Liver (tissue), 10 donors: ENCODE measurements at places on chromosomes 2 and 18. TPM values are rescaled to one million over a fixed set of nuclear protein-coding genes. Genes with fewer than 3 reads are reported as not detected.

- H3K4me3 ChIP-seq = no peak overlapping the region
- H3K36me3 ChIP-seq = no peaks in the 10 kb centered on the region
Measured at GRCh38 chr2:26179446-26179913, 6.6 kb downstream of the GAREM2 start.

DNA sequence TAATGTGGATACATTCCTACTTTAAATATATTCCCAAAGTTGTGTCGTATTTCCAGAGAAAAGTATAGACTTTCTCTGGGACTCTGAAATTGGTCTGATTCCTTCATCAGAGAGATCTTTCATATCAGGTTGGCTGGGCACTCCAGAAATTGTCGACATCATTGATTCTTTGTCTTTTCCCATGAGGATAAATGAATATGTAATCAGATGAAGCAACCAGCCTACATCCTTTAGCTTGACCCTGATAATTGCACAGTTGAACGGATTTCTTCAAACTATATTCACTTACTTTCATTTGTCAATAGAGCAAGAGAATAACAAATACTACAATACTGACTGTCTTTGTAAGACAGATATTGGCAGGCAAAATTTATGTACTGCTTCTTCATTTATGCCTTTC, 680.2 kb upstream of the LRRTM4 start:
- no peaks in the 10 kb centered on the region for H3K27me3 ChIP-seq
- no peak for DNase-seq
- H3K4me1 ChIP-seq = no peaks in the 10 kb centered on the region
- no peak overlapping the region for H3K27ac ChIP-seq
- H3K36me3 ChIP-seq = no peaks in the 10 kb centered on the region
- no peak overlapping the region for H3K4me3 ChIP-seq

DNA sequence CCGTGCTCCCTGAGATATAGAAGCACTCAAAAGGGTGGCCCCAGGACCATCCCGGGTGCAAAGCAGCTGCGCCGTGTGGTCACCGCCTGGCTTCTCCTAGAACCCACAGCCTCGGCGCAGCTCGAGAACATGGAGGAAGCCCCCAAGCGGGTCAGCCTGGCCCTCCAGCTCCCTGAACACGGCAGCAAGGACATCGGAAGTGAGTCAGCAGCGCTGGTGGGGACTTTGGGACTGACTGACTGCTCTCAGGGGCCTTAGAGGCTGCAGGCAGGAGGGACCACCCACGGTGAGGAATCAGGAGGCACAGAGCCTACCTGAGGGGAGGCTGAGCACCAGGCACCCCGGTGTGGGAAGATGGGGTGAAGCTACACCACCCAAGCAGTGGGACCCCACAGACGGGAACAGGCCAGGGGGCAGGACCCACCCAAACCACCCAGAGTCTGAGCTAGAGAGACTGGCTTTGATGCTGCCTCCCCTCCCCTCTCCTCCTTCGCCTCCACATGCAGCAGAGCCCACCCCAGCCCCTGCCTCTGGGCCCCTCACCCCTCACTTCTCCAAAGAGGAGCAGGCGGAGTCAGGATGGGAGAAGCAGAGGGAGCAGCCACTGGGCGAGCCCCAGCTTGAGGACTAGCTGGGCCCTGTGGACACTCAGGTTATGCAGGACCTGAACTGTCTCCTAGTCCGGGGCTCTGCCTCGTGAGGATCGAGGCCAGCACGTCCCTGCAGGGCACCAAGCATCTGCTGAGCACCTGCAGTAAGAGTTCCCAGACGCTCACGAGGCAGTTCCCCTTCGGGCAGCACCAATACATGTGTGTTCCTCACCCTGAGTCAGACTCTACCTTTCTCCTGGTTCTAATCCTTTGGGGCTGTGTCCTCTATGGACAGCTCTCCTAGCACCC, 28.7 kb downstream of the MTERF4 start:
- no peak overlapping the region for H3K27ac ChIP-seq
- H3K36me3 ChIP-seq = peaks cover 68% of the 10 kb centered on the region
- H3K4me1 ChIP-seq = no peaks in the 10 kb centered on the region
- H3K4me3 ChIP-seq = no peak overlapping the region

The SH3YL1 gene
- polyA plus RNA-seq = 10.6 TPM

DNA sequence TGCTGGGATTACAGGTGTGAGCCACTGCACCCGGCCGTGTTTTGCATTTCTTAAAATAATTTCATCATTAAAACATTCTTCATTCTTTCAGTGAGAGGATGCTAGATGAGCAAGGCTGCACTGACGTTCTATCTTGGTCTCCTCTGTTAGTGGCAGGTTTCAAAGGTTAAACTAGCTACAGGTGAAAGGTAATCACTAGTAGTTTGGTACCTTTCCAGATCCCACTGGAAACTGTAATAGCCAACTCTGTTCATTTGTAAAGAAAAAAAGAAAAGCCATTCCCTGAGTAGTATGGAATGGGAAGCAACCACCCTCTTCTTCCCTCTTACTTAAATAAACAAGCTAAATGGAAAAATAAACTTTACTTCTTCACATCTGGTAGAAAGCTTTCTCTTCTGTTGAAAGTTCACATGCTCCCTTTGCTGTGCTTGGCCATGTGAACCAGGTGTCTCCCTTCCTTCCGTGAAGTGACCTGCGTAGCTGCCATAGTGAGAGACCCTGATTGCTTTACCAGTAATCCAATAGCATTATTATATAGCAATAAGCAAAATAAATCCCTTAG, 94.0 kb downstream of the GREB1L start:
- H3K27me3 ChIP-seq = no peaks in the 10 kb centered on the region
- H3K4me3 ChIP-seq = no peak overlapping the region
- no peak overlapping the region for H3K27ac ChIP-seq
- H3K4me1 ChIP-seq = peaks cover 2% of the 10 kb centered on the region

DNA sequence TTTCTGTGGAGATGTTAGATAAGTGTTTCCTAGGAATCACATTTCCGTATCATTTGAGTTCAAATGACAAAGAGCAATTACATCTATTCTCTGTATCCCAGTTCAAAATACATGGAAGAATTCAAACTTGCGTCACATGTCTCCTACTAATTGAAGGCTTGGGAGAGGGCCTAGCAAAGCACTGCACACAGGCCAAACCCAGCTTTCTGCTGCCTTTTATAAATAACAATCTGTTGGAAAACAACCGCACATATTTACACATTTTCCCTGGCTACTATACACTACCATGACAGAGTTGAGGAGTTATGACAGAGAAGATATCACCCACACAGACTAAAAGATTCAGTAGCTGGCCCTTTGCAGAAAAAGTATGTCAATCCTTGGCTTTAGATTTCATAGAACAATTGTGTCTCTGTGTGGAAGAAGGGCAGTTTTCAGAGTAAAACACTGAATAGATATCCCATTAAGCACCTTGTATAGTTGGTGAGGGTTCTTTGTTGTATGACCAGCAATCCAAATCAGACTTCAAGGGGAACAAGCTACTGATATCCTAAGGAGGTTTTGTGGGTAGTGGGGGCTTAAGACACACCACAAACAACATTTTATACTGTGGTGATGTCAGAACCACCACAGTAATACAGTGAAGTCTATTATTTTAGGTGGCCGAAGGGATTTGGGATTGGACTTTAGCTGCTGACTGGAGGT, 861.3 kb downstream of the CCDC85A start:
- no peak for DNase-seq
- H3K27ac ChIP-seq = no peak overlapping the region
- no peak overlapping the region for H3K4me3 ChIP-seq
- no peaks in the 10 kb centered on the region for H3K27me3 ChIP-seq

DNA sequence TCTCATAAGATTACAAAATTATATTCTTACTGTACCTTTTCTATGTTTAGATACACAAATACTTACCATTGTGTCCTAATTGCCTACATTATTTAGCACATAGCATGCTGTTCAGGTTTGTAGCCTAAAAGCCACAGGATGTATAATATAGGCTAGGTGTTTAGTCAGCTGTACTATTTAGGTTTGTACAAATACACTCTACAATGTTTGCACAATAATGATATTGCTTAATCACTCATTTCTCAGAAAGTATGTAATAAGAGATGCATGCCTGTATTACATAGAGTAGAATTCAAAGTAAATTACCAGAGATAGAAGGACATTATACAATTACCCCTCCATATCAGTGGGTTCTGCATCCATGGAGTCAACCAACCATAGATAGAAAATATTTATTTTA, 201.1 kb upstream of the COL3A1 start:
- no peaks in the 10 kb centered on the region for H3K27me3 ChIP-seq
- no peak overlapping the region for H3K4me3 ChIP-seq
- DNase-seq = no peak
- no peaks in the 10 kb centered on the region for H3K4me1 ChIP-seq

DNA sequence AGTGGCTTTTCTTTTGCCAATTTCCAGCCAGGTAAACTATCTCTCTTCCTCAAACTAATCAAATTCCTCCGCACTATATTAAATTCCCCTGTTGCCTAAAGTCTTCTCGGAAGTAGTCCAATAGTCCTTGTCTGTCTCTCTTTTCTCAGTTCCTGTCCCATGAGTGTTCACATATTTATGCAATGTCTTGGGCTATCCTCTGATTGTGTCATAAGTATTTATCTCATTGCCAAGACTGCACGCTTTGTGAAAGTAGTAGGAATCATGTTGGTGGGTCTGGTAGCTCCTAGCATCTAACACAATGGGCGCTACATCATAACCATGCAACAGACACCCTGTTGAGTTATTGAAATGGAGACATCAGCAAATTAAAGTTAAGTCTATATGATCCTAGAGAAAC, 59.9 kb upstream of the POU3F3 start:
- DNase-seq = no peak
- H3K4me3 ChIP-seq = no peak overlapping the region
- H3K27me3 ChIP-seq = peaks cover 3% of the 10 kb centered on the region

- no peak for DNase-seq
- H3K36me3 ChIP-seq = no peaks in the 10 kb centered on the region
- H3K4me1 ChIP-seq = no peaks in the 10 kb centered on the region
- no peaks in the 10 kb centered on the region for H3K27me3 ChIP-seq
Measured at GRCh38 chr2:162058973-162059668, 14.9 kb downstream of the DPP4 start.

DNA sequence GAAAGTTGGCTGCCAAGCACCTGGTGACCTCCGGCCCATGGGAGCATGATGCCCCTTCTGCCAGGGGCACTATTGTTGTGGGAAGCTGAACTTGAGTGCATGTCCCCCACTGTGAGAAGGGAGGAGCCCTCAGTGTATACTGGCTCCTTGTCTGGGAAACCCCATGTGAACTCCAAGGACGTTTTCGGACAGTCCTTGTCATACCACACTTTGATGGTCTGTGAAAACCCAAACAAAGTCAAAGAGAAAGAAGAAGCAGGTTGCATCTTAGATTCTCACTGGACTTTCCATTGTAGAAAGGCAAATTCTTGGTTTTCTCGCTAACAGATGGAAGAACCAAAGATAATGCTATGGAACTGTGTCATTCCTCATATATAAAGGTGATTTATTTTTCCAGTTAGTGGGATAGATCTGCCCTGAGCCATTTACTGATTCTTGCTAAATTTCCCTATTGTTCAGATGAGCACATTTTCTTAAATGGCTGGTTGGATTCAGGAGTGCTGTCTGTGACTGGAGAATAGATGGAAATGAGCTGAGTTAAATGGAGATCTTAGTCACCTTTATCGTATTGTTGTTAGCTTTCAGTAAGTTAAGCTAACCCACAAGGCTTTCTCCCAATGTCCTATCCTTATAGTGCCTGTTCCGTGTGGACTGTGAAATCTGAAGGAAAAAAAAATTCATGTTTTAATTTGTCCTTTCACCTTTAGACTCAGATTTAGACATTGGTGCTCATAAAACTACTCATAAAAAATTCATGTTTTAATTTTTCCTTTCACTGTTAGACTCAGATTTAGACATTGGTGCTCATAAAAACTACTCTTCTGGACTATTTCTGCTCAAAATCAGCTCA, 166.6 kb downstream of the ACTR3 start:
- no peak overlapping the region for H3K4me3 ChIP-seq
- DNase-seq = no peak
- H3K27ac ChIP-seq = no peak overlapping the region

The TUBA3E gene
- polyA plus RNA-seq = 0.05 TPM

DNA sequence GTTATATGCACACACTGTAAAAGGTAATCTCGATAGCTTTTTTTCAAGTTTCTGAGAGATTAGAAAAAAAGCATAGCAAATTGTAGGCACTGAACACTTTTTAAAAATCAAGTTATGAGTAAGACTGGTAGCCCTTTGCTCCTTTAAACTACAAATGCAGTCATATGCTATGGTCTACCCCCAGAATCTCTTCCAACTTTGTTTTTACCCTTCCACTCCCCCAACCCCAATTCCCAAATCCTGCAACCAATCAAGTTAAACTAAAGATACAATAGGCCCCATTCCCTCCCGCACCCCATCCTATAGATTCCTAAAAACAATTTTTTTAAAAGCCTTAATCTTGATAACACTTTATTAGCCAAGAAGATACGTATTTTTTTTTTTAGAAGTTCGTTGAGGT, 752 bp upstream of the BAZ2B start:
- no peaks in the 10 kb centered on the region for H3K4me1 ChIP-seq
- no peaks in the 10 kb centered on the region for H3K36me3 ChIP-seq
- H3K27me3 ChIP-seq = no peaks in the 10 kb centered on the region
- peak overlapping the region; percentile 99 for H3K27ac ChIP-seq
- DNase-seq = no peak
- H3K4me3 ChIP-seq = peak overlapping the region; percentile 76

The MAB21L4 gene
- 8.8 TPM for polyA plus RNA-seq

The CFAP221 gene
- polyA plus RNA-seq = 1.2 TPM

GRCh38 chr2:88563129-88563528, 64.1 kb downstream of the EIF2AK3 start:
- H3K27me3 ChIP-seq = no peaks in the 10 kb centered on the region
- DNase-seq = no peak
- H3K4me1 ChIP-seq = no peaks in the 10 kb centered on the region
- H3K36me3 ChIP-seq = peaks cover 15% of the 10 kb centered on the region
- H3K27ac ChIP-seq = no peak overlapping the region
- no peak overlapping the region for H3K4me3 ChIP-seq

DNA sequence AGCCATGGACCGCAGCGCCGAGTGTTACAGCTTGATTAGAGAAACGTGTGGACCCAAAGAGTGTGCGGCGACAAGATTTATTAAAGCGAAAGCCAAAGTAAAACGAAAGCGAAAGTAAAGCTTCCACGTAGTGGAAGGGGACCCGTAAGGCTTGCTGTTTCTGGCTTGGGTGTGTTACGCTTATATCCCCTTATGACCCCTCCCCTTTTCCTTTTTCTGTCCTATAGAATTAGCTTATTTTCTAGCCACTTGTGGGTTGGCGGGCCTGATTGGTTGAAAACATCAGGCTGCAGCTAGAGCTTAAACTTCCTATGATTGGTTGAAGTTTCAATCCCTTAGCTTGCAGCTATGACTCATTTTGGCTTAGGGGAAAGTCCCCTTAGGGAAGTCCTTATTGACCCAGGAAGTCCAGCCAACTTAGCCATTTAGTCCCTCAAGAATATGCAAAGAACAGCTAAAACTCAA, 969.7 kb downstream of the DCDC2C start:
- H3K27me3 ChIP-seq = no peaks in the 10 kb centered on the region
- no peak overlapping the region for H3K4me3 ChIP-seq
- DNase-seq = no peak

- no peaks in the 10 kb centered on the region for H3K27me3 ChIP-seq
- DNase-seq = no peak
- no peak overlapping the region for H3K27ac ChIP-seq
Measured at GRCh38 chr18:12410081-12410481, 2.4 kb downstream of the PRELID3A start.

The CNRIP1 gene
- 3.3 TPM for polyA plus RNA-seq
